Pons (tissue), 1 donor: ENCODE measurements at places on chromosomes 5 and 9.

GRCh38 chr5:65535529-65535987 lies 27.4 kb downstream of the CENPK start:
- DNase-seq = no peak

DNA sequence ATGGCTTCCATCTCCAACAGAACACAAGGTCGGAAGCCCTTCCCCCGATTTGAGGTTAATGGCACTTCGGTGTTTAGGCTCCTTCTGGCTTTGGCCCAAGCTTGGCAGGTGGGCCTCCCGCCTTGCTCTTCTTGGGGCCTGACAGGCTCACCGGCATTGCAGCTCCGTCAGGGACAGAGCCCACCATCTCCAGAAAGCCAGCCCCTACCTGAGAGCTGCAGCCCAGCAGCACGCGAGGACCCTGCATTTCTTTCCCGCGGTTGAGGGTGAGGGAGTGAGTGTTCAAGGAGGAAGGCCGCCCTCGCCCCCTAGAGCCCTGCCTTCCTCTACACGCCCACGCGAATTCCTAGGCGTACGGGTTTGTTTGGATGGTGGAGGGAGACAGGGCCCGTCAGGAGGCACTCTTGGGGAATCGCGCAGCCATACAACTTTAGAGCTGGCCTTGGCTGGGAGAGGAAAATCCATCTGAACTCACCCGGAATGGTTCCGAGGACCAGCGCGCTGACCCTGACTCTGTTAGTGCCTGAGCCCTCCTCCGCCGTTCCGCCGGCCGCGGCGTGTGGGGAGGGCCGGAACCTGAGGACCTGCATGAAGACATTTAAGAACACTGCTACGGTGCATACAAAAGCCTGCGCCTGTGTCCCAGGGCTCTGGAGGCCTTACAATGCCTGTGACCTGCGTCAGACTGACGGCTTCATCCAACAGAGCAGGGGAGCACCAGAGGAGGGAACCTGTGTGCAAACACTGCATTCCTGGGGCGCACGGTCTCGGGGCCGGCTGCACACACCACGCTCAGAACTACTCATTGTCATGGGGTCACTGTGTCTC lies 73.8 kb downstream of the MRPL36 start:
- DNase-seq = no peak

GRCh38 chr9:77735494-77735893 lies 87.4 kb upstream of the GNA14 start:
- DNase-seq = peak; percentile 40

DNA sequence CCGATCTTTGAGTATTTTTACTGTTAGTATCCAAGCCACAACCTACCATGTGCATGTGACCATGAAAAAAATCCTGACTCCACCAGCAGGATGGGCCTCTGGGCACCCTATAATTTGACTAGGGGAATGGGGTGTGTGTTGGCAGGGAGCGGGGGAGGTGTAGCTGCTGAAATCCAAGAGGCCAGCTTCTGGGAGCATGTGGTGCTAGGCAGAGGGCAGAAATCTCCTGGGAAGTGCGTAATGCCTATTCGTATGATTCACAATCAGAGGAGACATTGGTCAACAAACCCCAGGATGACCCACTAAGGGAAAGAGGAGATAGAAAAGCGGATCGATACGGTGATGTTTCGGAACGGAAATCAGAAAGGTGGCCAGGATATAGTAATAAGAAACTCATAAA lies 149.9 kb downstream of the ARSB start:
- no peak for DNase-seq

GRCh38 chr9:134390537-134390936 lies 64.3 kb downstream of the RXRA start:
- DNase-seq = no peak

DNA sequence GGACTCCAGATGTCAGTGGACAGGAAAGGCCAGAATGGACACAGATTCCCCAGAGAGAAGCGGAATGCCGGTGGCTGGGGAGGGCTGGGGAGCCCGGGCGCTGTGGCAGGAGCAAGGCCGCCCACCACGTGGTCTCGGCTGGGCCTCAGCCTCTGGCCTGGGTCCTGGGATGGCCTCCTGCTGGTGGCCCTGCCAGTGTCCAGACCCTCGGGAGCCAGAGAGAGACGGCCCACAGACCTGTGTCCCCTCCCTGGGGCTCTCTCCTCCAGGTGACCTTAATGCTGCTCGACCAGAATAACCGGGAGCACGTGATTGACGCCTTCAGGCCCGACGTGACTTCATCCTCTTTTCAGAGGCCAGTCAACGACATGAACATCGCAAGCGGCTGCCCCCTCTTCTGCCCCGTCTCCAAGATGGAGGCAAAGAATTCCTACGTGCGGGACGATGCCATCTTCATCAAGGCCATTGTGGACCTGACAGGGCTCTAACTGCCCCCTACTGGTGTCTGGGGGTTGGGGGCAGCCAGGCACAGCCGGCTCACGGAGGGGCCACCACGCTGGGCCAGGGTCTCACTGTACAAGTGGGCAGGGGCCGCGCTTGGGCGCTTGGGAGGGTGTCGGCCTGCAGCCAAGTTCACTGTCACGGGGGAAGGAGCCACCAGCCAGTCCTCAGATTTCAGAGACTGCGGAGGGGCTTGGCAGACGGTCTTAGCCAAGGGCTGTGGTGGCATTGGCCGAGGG lies 19.0 kb downstream of the FBXW5 start:
- DNase-seq = no peak

DNA sequence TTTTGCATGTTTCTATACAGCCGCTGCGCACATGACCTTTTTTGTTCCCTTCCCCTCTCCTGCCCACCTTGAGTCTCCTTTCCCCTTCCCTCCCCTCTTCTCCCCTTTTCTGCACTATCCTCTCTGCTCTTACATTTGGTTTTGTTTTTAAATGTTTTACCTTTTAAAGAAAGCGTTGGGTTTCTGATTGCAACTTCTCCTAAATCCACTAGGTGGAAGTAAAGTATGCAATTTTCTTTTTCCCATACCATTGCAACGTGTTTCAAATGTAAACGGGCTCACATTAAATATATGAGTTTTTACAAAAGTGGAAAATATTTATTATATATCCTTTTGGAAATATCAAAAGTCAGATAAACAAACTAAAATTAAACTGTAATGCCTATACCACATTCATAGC lies 500.9 kb downstream of the DIRAS2 start:
- peak; percentile 22 for DNase-seq

DNA sequence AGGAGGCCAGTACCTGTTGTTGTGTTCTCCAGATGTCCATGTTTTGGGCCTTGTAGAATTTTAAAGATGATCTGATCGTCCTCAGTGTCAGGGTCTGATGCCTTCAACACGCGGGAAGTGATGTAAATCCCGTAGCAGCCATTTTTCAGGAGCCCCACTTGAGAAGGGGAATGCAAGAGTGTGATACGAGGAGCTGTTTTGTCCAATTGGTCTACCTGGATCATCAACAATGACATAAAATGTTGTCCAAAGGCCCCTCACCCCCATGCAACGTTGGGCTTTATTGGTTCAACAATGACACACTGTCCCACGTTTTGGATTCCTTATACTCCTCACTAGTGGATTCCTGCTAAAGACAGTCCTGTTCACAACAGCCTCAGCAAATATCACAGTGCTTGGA lies 48.1 kb upstream of the CER1 start:
- DNase-seq = no peak

- no peak for DNase-seq
These were observed 27.9 kb upstream of the ALDH1A1 start for GRCh38 chr9:72980600-72981265.

- DNase-seq = no peak
These were observed 199.3 kb upstream of the ACTBL2 start for GRCh38 chr5:57681942-57682341.

GRCh38 chr9:74570879-74571512 lies 73.9 kb downstream of the RORB start:
- peak; percentile 63 for DNase-seq

GRCh38 chr9:34493972-34494535 lies 28.7 kb downstream of the ENHO start:
- DNase-seq = no peak

DNA sequence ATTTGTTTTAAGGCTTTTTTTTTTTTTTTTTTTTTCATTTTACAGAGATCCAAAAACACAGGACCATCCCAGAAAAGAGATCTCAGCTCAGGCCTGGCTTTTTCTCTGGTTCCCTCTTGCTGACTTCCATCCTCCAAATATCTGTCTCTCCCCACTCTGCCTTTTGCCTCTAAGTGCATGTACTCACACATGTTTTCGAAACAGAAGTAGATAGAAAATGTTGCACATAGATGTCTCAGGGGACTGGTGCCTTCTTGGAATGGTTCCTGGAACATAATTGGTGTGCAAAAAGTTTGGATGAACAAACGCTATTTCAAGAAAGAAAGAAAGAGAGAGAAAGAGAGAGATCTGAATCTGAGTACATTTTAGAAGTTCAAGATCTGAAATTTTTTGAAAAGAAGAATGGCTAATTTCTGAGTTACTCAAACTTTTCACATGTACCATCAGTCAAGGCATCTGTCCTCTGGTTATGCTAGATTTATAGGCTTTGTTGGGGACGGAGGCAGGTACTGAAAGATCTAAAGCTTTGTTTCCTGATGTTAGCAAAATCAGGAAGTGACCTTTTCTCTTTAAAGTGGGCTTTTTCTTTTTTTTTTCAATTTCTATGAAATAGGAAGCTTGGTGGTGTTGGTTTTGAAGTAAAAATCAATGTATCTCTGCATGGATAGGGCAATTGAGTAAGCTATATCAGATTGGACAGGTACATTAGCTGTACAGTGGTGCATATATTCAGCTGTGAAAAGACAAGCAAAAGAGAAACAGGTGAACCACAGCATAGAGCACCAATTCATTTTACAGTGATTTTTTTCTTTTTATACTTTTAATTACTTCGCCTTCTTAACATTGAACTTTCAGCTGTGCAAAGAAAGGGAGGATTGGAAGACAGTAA lies 8.5 kb upstream of the TNFSF8 start:
- DNase-seq = no peak

GRCh38 chr5:72107901-72108201 lies 576 bp downstream of the MAP1B start:
- no peak for DNase-seq

- no peak for DNase-seq
These were observed 6.2 kb downstream of the RNF183 start for GRCh38 chr9:113296796-113297558.

DNA sequence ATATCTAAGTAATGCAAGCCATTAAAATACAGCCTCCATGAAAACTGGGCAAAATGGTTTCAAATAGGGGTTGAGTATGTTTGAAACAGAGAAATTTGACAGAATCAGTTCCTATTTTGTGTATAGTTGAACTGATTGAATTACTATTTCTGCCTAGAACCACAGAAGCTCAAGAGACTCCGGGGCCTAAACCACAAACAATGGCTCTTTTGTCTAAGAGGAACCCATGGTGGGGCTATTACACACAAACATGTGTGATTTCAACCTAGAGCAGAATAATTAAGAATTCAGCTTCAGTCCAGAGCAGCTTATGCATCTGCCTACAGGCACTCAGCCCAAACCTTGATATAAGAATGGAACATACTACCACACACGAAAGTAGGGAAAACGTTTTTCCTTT lies 171.2 kb upstream of the MPDZ start:
- DNase-seq = peak; percentile 75

- DNase-seq = no peak
These were observed 32.4 kb upstream of the CTNNA1 start for GRCh38 chr5:138720840-138721239.

- DNase-seq = no peak
These were observed 34.4 kb upstream of the ELL2 start for GRCh38 chr5:95995962-95996489.

- no peak for DNase-seq
These were observed 97.6 kb upstream of the ANXA1 start for GRCh38 chr9:73054091-73054490.

DNA sequence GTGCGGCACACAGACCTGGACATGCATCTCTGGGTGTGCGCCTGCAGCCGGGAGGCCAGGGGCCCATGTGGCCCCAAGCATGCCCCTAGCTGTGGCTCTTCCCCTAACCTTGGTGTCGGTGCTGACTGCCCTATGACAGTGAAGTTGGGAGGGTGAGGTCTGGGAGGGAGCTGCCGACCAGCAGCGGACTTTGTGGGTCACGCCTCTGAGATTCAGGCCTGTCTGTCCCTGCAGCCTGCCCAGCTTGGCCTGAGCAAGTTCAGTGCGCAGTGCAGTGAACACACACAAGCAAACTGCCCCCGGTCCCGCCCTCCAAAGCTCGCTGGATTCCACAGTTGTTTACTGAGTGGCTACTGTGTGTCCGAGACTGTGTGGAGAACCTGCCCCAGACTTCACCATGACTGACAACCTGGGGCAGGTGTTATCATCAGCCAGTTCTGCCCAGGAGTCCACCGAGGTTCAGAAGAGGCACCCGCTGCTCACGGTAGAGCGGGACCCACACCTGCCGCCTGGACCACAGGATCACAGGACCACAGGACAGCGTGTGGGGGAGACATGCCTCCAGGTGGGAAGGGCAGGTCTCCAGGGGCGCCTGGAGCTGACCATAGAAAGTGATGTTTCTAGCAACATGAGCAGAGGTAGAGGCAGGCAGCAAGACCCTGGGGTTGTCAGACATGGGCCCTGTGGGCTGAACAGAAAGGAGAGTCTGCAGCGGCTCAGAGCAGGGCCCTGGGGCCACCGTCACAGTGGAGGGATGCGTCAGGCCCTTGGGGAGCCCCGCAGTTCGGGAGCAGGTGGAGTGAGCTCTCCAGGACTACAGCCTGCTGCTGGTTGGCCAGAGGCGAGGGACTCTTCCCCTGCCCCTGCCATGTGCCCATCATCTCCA lies 105.1 kb downstream of the PHF2 start:
- no peak for DNase-seq

DNA sequence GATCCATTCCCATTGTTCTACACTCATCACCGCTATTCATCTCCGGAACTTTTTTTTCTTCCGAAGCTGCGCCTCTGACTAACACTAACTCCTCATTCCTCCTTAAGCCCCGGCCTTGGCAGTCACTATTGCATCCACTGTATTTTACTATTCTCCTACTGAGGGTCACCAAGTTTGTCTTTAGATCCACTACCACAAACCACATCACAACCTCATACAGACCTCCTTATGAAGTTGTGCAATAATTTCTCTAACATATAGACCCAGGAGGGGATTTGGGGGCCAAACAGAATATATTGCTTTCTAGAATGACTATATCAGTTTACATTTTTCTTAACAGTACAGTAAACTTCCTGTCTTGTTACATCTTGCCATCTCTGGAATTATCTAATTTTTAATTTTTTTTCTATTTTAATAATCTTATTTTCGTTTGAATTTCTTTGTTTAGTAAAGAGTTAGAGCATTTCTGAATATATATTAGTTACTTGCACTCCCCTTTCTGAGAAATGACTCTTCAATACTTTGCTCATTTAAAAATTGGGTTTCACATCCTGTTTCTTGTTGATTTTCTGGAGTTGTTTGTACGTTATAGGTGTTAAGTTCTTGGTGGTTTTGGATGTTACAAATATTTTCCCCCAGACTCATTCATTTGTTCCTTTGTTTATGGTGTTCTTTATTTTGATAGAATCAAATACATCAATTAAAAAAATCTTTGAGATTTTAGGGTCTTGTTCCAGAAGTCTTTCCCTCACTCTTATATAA lies 37.1 kb downstream of the DMRT2 start:
- DNase-seq = no peak

GRCh38 chr9:83027153-83027891 lies 35.6 kb downstream of the RASEF start:
- no peak for DNase-seq
